CD4-positive, alpha-beta T cell treated with Interleukin-21 for 1 hour (primary cell): ENCODE measurements at places on chromosomes 6 and 20.

DNA sequence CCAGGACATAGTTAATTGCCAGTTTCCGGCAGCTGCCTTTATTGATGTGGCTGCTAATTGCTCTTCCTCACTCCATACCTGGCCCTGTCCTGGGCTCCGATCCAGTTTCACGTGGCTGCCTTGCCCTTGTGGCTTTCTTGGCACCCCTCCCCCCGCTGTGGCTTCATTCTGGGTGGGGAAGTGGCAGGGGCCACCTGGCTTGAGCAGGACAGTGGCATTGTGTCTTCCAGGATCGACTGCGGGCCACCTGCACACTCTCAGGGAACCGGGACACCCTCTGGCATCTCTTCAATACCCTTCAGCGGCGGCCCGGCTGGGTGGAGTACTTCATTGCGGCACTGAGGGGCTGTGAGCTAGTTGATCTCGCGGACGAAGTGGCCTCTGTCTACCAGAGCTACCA lies 10.8 kb downstream of the MAVS start:
- DNase-seq, result no peak

DNA sequence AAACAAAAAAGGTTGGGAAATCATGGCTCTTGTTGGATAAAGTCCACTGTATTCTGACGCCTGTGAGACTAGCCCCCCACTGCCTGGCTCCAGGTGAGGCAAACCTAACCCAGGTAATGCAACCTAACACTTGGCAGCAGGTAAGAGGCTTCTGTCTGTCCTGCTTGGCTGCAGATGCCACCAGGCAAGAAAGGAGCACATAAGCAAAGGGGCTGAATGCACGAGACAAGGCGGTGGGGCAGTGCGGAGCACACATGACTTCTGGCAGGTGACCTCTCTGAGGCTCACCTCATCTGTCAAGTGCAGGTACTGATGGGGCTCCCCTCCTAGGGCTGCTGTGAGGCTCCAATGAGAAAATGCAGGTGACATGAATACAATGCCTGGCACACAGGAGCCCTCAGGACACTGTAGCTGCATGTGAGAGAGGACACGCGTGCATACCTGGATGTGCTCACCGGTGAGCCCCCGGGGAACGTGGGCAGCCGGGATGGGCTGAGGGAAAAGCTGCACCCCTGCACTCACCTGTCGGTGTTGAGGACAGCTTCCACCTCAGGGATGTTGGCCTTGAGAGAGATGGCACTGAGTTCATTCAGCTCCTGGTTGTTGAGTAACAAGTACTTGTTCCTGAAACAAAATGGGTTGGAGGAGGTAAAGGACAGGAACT lies 54.1 kb downstream of the MYH7B start:
- DNase-seq, result no peak

DNA sequence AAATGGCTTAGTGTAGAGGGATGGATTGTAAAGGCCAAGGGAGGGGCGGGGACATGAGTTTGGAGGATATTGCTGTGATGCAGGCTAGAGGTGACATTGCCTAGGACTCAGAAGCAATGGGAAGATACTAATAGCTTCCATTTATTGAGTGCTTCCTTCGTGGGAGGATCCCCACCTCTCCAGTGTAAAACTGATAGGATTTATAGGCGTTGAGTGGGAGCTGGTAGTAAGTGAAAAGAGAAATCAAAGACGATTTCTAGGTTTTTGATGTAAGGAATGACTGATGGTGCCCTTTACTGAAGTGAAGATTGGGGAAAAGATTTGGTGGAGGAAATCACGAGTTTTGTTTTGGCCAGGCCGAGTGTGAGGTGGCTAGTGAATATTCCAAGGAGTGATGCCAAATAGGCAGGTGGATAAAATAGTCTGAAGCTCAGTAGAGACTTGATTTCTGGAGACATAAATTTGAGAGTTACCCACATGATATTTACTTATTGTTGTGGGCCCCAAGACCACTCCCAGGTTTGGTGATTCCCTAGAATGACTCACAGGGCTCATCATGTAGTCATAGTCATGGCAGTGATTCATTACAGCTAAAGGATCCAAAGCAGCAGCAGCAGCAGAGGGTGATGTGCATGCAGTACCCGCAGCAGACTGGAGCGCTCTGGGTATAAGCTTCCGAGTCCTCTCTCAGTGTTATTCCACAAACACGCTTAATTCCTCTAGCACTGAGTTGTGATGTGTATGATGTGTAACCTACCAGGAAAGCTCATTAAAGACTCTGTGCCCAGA lies 10.2 kb downstream of the RPRD1B start:
- DNase-seq, result no peak

DNA sequence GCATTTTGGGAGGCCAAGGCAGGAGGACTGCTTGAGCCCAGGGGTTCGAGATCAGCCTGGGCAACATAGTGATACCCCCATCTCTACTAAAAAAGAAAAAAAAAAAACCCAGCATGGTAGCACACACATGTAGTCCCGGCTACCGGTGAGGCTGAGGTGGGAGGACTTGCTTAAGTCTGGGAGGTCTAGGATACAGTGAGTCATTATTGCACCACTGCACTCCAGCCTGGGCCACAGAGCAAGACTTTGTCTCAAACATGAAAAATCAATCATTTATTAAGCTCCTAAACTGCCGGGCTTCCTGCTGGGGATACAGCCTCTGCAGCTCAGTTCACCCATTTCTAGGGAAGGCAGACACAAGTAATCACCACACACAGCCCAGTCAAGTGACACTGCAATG lies 7.3 kb upstream of the USP45 start:
- no peak for DNase-seq

- no peak for DNase-seq
Measured at GRCh38 chr20:831251-831650, 2.3 kb upstream of the FAM110A start.

DNA sequence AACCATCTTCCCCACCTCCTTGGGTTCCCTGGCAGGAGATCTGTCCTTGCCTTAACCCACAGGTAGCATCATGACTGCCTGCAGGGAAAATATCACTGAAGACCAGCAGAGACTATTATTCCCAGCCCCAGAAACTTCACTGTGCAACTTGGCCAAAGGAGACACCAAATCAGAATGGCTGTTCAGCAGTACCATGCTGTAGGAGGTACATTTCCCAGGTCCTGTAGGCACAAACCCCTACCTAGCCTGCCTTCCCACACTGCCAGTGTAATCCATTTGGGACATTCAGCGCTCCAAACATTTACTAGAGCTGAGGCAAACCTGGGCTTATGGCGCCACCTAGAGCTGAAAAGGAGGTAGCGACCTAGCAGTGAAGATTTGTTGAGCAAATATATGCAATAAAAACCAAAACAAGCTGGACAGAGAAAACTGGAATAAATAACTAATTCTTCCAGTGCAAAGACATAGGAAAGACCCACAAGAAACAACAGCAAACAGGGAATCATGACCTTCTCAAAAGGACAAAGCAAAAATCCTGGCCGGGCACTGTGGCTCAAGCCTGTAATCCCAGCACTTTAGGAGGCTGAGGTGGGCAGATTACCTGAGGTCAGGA lies 60.3 kb downstream of the VTA1 start:
- peak; percentile 52 for DNase-seq

- peak; percentile 25 for DNase-seq
Measured at GRCh38 chr20:50513169-50514034, 3.2 kb downstream of the PTPN1 start.

GRCh38 chr6:98747273-98747672 lies 87.1 kb upstream of the POU3F2 start:
- no peak for DNase-seq

DNA sequence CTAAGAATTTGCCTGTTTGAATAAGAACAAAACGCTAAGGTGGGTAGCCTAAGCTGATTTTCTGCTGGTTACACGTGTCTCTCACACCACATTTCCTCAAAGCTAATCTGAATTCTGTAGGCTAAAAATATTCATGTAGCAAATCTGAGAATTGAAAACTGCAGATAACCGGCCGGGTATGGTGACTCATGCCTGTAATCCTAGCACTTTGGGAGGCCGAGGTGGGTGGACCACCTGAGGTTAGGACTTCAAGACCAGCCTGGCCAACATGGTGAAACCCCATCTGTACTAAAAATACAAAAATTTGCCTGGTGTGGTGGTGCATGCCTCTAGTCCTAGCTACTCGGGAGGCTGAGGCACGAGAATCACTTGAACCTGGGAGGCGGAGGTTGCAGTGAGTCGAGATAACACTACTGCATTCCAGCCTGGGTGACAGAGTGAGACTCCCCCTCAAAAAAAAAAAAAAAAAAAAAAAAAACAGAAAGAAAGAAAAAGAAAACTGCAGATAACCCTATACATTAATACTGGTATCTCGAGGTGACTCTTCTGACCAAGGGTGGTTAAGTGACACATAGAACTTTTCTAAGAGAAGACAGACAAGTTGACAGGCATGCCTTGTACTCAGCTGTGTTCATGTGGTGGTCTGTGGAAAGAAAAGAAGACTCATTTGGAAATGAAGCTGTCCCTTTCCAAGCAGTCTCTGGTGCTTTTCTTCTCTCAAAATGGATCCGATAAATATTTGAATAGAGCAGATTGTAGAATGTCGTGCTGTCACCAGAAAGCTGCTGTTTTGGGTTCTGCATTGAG lies 24.7 kb upstream of the ASXL1 start:
- peak; percentile 3 for DNase-seq

DNA sequence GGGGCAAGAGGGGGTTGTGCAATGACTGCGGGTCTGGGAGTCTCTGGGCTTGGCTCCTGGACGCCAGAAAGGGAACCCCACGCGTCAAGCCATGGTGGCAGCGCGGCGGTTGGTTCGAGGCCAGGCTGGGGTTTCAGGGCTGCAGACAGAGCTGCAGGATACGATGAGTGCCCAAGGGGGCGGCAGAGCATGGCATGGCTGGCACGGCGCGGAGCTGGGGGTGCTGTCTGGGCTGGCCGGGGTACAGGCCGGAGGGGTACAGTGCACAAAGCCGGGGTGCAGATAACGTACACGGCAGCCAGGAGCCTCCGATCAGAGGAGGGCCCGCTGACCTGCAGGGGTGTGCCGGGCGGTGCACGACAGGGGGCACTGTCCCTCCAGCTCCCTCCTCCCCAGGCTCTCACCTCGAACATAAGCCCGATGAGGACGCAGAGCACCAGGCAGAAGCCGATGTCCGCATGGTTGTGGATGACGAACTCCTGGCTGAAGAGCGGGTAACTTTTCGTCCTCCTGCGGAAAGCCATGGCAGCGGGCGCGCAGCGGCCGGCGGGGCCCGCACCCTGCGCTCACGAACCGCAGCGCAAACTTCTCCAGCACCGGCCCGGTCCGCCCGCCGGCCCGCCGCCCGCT lies 353 bp downstream of the TRAM2 start:
- DNase-seq, result peak; percentile 65

DNA sequence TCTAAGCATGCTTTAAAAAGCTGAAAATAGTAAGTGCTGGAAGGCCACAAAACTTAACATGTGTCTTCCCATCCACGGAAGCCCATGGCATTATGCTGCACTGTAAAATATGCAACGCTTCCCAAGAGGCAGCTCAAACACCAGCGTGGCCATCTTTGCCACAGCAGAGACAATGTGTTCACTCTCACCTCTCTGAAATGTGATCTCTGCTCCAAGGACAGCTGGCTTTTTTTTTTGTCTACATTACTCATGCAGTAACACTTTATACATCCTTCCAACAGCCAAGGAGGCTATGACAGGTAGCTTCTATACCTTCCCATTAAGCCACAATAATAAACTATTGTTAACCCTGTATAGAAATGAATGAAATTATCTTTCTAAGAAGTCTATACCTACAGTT lies 49.2 kb downstream of the BLOC1S5 start:
- no peak for DNase-seq

GRCh38 chr20:7650086-7650879 lies 290.0 kb downstream of the HAO1 start:
- DNase-seq, result no peak

- DNase-seq, result no peak
Measured at GRCh38 chr6:3363296-3364025, 93.4 kb downstream of the SLC22A23 start.

DNA sequence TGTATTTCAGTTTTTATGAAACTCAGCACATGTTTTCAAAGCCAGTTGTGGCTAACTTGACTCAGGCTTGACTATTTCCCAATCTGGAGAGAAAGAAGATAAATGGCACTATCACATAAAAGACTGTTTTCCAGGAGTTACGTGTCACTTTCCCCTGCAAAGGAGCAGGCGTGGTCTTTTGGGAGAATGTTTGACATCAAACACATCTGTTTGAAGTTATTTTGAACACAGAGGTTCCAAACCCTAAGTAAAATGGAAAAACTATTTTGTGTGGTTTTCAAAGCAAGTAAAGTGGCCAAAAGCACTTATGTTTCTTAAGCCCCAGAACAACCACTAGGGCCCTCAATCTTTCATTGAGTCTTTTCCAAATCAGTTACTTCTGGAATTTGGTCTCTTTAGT lies 89.7 kb downstream of the FOXF2 start:
- DNase-seq, result no peak

GRCh38 chr6:127305741-127306140 lies 37.7 kb downstream of the ECHDC1 start:
- DNase-seq, result no peak

- DNase-seq, result no peak
Measured at GRCh38 chr20:9508696-9509178, 5.7 kb upstream of the LAMP5 start.

DNA sequence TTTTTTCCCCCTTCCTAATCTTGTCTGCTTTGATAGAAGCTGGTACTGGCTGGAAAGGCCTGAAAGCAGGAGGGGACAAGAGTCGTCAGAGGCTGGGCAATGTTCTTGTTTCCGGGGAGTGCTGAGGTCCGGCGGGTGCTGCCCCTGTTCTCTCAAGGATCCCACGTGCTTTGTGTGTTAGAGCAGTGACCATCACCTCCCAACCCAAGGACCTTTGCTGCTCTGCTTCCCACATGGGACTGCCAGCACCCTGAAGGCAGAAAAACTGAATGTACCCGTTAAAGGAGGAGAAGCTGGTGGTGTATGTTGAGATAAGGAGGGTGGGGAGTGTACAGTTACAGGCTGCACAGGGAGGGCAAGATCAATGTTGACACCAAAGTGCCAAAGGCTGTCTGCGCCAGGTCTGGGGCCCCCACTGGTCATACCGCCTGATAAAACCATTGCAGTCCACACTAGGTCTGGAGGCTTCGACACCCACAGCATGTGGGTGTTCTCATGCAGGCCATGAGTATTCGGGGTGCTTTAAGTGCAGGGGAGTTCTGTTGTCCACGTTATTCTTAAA lies 15.0 kb downstream of the C20orf173 start:
- DNase-seq, result no peak

DNA sequence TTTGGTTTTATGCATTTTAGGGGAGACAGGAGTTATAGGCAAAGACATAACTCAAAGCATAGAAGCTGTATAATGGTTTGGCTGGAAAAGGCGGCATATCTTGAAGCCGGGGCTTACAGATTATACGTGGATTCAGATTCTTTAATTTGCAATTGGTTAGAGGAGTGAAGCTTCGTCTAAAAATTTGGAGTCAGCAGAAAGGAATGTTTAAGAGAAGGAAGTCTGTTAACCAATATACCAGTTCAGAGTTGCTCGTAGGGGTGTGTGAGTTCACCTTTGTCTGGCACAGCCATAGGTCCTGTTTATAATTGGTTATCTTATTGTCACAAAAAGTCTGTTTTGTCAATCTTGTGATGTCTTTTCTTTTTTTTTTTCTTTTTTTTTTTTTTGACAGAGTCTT lies 8.9 kb downstream of the ARHGAP40 start:
- no peak for DNase-seq

GRCh38 chr6:34490390-34491090 lies 24.7 kb downstream of the PACSIN1 start:
- no peak for DNase-seq
